Calu3 (cell line): ENCODE measurements at places on chromosomes 6 and 20. TPM values are rescaled to one million over a fixed set of nuclear protein-coding genes. Genes with fewer than 3 reads are reported as not detected.

NMBR gene
- not detected in 2 replicates for total RNA-seq

AGER gene
- 14.3 and 14.4 TPM in 2 replicates for total RNA-seq

CLDN20 gene
- not detected in 2 replicates for total RNA-seq

DCBLD1 gene
- 22.3 and 28.2 TPM in 2 replicates for total RNA-seq

GNMT gene
- total RNA-seq: 0.45 TPM in 1 of 2 replicates, not detected in the other
